ENCODE measurements at places on chromosomes 2 and 18.
A peak's percentile ranks its signal among the peaks of the same experiment; 100 is the strongest.

DNA sequence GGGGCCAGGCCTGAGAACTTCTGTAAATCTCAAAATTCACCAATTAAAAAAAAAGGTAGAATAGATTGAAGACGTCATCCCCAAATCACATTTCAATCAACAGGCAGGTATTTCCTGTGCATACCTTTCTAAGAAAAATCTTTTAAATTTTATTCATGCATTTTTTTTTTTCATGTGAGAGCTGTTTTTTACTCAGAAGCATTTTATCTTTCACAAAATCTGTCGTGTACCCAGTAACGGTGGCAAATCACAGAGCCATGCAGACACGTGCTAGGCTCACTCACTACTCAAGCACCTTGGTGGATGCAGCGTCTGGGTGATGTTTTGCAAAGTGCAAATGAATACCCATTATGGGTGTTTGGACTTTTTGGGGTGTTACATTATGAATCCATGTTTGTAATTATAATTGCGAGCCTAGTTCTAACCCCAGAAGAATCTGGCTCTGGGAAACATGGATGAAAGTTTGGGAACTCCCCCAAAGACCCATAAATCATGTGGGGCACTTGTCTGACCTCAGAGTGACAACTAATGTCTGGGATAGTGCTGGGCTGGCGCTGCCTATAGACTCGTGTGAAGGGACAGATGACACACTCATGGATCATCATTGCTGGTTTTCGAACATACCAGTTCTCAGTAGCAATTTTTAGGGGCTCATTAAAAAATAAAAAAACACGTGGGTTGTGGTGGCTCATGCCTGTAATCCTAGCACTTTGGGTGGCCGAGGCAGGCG lies 335.2 kb downstream of the LPIN1 start:
- no peak for DNase-seq

- DNase-seq, result no peak
These were observed 439.7 kb upstream of the TNP1 start for GRCh38 chr2:217299590-217299989.

DNA sequence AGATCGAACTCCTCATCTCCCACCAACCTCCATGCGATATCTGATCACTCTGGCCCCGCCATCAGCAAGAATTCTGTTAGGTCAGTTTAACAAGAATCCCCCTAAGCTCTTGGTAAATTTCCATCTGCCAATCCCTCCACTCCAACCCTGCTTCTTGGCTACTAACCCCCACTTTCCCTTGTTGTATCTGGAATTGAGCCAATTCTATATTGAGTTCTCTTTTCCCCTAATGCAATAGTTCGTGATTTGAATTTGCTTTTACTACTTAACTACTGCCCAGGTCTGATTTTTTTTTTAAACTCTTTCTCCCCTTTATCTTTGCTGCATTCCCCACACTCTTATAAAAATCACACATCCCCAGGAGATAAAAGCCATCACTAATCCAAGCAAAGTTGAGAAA lies 159.3 kb upstream of the STK17B start:
- no peak for DNase-seq

- DNase-seq, result no peak
These were observed 3.2 kb downstream of the RNPEPL1 start for GRCh38 chr2:240571314-240571973.

DNA sequence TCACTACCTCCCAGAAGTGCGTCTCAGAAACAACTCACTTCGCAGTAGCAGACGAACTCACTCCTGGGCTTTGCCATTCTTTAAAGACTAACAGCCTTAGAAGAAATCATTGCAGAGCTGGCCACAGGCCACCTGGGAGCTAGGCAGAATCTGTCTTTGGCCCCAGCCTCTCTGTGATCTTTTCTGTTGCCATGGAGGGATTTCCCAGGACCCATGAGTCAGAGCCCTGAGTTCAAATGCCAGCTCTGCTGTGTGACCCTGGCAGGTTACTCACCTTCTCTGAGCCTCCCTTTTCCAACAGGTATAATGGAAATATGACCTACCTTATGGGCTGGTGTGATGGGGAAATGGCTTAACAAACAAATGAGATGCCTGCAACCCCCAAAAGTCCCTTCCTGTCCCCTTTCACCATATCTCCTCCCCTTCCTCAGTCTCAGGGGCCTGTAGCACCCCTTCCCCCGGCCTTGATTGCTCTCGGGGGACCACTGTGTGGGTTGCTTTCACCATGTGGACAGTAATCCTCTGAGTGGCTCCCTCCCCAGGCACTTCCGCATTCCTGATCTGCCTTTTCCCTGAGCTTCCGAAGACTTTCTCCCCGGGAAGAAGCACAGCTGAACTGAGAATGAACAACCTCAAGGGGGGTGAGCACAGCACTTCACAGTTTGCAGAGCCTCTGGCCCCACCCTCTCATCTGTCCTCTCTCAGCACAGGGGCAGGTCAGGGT lies 34.0 kb upstream of the SLC66A3 start:
- DNase-seq, result no peak

DNA sequence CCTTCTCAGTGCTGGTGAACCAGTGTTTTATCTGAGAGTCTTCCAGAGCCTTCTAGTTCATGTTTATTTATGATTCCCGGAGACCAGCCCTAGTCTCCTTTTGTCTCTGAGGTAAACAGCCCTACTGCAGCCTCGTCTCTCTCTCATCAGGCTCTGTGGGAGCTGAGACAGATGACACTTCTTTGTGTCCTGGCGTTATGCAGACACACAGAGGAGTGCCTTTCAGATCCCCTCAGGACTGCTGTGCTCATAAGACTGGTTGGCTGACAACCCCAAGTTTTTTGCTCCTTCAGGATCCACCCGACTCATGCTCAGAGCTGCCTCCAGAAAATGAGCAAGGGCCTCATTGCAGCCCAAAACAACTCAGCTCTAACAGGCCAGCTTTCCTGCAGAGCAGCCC lies 523.8 kb upstream of the SPHKAP start:
- DNase-seq, result no peak

GRCh38 chr2:2083113-2083758 lies 247.8 kb downstream of the MYT1L start:
- no peak for DNase-seq

DNA sequence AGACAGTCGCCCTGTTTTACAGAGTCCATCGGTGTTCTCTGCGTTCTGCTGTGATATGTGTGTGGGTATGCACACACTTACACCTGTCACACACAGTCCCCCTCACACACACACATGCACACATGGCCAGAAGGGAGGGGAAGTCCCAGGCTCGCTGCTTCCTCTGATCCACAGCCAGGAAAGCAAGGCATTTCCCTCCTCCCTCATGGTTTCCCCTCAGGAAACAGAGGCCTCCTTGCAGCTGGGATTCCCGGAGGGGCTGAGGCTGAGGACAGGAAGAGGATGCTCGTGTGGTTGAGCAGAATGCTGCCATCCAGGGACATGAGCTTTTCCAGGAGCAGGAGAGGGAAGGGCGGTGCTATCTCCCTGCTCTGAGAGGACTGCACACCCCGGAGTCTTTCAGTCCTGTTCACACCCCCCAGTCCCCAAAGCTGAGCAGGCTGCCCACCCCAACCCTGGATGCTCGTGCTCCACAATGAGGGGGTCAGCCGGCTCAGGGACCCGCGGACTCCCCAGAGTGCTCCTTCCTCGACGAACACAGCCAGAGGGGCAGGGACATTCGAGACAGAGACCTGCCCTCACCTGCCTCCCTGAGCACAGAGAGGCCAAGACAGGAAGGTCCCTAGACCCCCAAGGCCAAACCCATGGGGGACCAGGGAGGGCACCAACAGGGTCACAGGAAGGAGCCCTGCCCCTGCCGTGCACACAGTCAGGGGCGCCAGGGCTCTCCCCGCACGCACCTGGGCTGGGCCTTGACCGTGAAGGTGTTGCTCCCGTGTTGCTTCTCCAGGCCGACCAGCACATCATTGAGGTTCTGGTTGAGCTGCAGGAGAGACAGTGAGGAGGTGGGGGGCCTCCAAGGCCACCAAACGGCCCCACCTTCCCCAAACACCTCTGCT lies 45.3 kb downstream of the BIN1 start:
- DNase-seq, result no peak

- DNase-seq, result no peak
These were observed 18.3 kb upstream of the EPAS1 start for GRCh38 chr2:46278952-46279351.

GRCh38 chr2:195590861-195591205 lies 66.2 kb upstream of the SLC39A10 start:
- DNase-seq, result no peak

GRCh38 chr2:143248631-143249030 lies 119.4 kb downstream of the ARHGAP15 start:
- no peak for DNase-seq

GRCh38 chr2:13193900-13194299 lies 477.2 kb downstream of the TRIB2 start:
- peak; percentile 31 for DNase-seq

DNA sequence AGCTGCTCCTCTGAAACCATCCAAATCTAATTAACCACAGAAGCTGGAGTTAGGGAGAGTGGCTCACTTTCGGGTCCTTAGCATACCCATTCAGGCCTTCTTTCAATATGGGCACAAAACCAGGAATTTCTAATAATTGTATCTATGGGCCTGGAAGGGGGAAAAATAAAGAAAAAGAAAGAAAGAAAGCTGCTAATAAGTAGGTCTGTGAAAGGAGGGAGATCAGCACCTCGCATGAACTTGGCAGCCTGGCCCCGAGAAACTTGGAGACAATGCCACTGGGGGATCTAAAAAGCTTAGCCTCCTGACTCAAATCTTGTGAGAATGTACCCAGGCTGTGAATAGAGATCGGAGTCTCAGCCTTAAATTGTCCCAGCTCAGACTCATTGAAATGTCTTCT lies 252.1 kb upstream of the SLC14A2 start:
- DNase-seq, result no peak

- no peak for DNase-seq
These were observed at the start of gene IMPA2 for GRCh38 chr18:11981192-11981542. IMPA2 (plus strand) TSS chr18:11981507; CDS start chr18:11981670, 163 bp downstream.

GRCh38 chr2:202037086-202037485 lies 3.4 kb downstream of the FZD7 start:
- DNase-seq, result no peak

All from iPS DF 6.9 (cell line).